Thyroid gland (tissue), 4 donors: ENCODE measurements at places on chromosomes 6 and 20.

DNA sequence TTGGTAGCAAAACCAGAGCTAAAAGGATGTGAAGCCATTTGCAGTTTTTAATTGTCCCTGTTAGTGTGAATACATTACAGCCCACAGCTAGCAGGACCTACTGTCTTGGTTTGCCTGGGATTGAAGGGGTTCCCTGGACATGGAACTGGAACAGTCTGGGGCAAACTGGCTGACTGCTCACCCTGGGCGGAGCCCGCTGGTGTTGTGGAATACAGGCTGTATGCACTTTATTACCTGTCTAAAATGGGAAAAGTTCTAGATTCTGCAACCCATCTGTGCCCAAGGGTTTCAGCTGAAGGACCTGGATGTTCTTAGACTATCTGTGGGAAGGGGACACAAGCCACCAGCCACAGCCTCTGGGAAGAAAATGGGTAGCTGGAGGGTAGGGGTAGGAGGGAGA, 12.2 kb upstream of the CDKN1A start:
- no peak for DNase-seq

GRCh38 chr6:2873643-2874042, 29.5 kb downstream of the SERPINB9 start:
- DNase-seq: no peak

DNA sequence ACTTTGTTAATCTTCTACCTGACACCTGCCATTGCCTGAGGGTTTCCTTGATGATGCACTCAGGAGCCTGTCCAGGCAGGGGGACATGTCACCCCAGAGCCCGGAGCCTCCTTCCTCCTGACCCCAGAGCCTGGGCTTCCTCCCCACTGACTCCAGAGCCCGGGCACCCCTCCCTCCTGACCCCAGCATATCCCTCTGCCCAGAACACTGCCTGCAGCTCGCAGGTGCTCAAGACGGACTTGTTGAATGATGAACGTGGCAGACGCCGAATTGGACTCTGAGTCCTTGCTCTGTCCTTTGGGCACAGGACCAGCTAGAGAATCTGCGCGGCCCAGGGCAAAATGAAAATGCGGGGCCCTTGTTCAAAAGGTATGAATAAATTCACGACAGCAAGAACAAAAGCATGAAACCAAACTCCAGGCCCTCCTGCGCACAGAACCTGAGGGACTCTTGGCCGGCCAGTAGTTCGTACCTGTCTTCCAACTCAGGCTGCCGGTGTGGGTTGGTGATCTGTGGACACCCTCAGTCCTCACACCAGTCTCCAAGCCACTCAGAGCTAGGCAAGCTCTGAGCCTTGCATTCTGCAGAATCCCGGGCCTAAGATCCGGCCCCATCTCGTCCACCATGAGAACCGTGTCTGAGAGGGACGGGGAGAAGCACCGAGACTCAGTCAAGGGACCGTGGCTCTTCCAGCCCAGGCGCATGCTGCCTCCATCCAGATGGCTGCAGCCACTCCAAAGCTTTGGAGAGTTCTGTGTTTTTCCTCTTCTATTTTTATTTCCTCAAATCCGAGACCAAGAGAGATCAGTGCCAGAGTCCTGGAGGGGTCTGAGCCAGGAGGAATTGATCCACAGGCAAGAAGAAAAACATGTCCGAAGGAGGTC, 104.7 kb downstream of the BMP7 start:
- peak; percentile 39 for DNase-seq

DNA sequence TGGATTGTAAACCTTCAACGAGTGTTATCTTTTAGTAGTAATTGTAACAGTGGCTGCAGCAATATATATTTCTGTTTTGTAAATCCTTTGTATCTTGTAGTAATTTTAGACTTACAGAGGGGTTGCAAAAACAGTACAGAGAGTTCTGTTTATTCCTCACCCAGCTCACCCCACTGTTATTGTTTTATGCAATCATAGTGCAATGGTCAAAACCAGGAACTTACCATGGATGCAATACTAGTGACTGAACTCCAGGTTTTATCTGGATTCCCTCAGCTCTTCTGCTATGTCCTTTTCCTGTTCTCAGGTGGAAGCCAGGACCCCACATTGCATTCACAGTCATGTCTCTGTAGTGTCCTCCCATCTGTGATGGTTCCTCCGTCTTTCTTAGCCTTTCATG, 42.5 kb upstream of the NKX2-2 start:
- no peak for DNase-seq

DNA sequence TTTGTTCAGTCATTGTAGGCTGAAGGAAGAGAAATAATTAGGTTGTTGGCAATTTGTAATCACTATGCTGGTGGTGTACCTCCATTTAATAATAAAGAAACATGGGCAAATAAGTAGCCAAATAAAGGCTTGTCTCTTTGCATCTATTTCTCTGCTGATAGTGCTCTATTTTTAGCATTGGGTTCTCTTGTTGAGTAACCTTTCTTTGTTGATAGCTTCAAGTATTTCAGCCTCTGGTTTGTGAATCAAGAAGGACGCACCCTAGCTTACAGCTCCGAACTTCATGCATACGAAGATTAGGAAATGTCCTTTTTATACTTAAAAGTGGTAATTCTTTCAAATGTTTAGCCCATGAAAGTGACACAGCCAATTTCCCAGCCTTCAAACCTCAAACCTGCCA, 2.6 kb downstream of the PPP1R14C start:
- DNase-seq: no peak

DNA sequence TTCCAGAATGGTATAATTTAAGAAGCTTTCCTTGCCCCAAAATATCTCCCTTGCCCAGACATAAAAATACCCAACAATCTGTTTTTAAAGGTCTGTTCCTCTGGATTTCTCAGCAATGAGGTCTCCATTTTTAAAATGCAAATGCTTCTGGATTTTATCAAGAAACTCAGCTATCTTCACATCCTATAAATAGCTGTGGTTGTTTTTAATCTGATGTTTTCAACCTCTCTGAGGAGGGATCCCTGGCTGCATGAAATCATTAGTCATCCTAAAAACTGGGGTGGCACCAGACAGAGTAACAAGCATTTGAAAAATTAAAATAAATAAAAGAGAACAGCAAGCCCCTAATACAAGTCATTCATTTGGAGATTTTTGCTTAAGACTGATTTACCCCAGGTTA, 168.5 kb upstream of the ID4 start:
- DNase-seq: no peak

- DNase-seq: no peak
Measured at GRCh38 chr6:17096652-17097051, 5.2 kb upstream of the STMND1 start.

DNA sequence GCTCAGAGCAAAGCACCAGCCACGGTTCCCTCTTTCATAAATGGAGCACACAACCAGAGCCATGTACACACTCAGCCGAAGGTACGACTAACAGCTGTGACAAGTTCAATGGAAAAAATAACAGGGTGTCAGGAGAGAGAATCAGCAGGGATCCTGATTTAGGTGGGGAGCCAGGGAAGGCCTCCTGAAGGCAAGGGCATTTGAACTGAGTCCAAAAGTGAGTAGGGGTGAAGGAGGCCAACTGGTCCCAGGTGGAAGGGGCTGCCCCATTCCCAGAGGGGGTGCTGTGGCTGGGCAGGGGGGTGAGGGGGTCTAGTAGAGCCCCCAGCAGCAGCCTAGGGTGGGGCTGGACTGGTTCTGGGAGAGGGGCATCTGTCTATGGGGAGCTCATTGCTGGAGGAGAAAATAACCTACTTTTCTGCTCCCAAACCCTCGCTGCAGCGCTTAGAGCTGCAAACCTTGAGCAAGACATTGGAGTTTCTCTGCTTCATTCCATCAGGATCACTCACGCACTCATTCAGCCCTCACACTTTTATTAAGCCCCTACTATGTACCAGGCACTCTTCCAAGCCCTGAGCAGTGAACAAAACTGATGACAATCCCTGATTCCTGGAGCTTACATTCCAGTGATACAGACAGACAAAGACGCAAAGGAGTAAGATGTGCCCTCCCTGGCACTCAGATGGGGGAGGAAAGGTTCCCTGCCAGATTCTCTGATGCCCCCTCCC, 113.5 kb downstream of the TOX2 start:
- DNase-seq: no peak

DNA sequence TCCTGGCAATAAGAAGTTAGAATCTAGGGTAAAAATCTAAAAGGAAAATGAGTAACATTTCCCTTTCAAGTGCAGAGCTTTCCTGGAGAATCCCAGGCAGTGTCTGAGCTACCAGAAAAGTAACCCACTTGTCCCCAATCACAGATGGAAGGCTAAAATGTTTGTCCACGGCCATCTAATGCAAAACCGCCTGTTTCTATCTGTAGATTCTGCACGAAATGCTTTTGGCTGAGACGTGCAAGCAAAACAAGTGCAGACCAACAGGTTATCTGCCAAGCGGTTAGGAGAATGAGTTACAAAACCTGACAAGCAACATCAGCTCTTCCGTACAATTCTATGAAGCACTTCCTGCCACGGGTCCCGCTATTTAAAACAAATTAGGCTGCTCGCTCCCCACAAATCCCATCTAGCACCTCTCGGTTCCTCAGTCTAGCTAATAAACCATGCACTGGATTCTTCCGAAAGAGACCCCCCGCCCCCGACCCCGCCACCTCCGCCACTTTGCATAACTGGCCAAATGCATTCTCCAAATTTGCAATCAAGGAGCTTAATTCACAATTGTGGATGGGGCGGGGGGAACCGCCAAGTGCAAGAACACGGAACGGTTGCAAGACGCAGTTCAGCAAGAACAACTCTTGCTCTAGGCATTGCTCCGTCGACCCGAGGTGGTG, 1.4 kb downstream of the ELOVL5 start:
- DNase-seq: peak; percentile 39

DNA sequence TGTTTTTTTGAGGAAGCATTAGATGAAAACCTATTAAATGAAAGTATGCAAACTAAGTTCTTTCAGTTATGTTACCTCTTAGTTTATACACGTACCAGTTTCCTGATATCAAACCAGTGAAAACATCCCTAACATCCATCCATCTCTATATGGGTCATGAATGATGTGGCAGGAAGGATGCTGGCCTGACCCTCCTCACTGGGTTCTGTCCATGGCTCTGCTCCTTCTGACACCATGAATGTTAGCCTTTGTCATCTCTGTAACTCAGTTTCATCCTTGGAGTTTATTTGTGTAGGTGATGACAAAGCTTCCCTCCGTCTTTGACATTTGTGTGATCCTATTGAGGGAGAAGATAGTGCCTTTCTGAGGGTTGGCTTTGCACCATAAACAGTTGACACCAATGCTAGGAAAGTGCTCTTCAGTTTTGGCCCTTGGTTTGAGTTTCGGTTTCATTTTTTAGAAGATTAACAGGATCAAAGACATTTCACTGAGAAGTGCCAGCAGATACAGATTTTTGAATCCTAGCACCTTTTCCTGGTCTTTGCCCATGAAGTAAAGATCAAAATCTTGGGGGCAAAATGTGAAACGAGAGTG, 72.0 kb upstream of the SCGN start:
- DNase-seq: no peak

- peak; percentile 28 for DNase-seq
Measured at GRCh38 chr20:4026093-4026601, 10.8 kb upstream of the RNF24 start.

- no peak for DNase-seq
Measured at GRCh38 chr6:83044091-83044768, 21.4 kb downstream of the UBE3D start.

- no peak for DNase-seq
Measured at GRCh38 chr20:18011482-18011881, 42.7 kb downstream of the MGME1 start.

- DNase-seq: peak; percentile 94
Measured at GRCh38 chr6:53794720-53795339, at the start of gene LRRC1. Gene LRRC1, plus strand, starts transcription at chr6:53795005. Its CDS starts 252 bp downstream, at chr6:53795257.

DNA sequence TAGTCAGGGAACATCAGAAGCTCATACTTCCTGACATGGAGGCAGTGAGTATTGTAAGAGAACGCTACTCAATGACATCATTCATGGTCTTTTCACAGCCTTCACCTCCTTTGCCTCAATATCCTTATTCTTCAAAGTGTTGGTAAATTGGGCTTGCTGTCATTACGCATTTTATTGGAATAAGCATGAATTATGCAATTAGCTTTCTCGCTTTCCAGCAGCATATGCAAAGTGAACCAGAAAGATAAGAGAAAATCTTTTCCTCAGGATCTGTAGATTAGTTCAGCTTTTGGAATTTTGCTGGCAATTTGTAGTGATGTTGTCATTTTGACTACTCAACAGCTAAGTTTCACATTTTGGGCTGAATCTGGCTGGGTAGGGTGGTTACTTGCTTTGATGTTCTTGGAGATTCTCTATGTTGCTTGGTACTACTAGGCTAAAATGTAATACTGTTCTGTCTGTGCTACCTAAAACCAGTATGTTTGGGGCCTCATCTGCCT, 1012.1 kb downstream of the KIF16B start:
- no peak for DNase-seq

DNA sequence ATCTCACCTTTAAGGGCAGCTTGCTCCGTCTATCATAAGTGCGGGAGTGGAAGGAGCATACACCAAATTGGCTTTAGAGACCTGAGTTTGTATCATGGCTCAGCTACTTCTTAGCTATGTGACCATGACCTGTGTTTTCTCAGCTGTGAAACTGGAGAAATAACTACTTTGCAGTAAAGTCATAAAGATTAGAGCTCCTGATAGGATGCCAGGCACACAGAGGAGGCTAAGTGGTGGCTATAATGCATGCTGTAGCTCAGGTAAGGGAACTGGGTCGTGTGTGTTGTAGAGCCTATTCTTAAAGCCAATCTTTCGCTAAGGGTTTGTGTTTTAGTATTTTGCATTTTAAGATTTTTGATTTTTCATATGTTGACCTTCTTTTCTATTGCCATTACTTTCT, 451.5 kb upstream of the MAN1A1 start:
- DNase-seq: no peak

GRCh38 chr6:11586536-11586935, 49.0 kb downstream of the TMEM170B start:
- no peak for DNase-seq

GRCh38 chr6:111604259-111605099, 1.2 kb downstream of the TRAF3IP2 start:
- DNase-seq: peak; percentile 67

GRCh38 chr20:31740208-31740607, 1.1 kb downstream of the TPX2 start:
- no peak for DNase-seq

DNA sequence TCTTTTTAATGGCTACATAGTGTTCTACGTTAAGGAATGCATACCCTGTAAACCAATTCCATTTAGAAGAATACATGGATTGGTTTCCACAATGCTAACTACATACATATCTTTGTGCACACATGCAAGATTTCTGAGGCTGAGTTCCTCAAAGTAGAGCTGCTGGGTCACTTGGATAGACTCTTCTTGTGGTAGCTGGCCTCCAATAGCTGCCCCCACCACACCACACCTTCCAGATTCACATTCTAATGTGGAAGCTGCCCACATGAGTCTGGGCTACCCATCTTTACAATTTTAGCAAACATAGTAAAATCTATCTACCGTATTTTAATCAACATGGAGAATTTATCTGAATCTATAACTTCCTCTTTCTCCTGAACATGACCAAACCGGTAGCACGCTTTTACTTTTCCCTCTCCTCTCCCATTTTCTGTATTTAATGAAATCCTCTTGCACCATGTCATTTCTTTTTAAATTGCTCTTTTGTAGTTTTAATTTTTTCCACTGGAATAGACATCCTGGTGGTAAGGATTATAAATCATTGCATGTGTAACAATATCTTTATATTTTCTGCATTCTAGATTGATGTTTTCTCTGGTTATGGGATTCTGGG, 74.7 kb upstream of the CITED2 start:
- DNase-seq: no peak

- peak; percentile 94 for DNase-seq
Measured at GRCh38 chr6:19399406-19399805, 437.8 kb upstream of the ID4 start.

GRCh38 chr6:67887419-67887746, 747.7 kb upstream of the ADGRB3 start:
- no peak for DNase-seq
